ENCODE measurements at places on chromosomes 6 and 20.
A peak's percentile ranks its signal among the peaks of the same experiment; 100 is the strongest.

DNA sequence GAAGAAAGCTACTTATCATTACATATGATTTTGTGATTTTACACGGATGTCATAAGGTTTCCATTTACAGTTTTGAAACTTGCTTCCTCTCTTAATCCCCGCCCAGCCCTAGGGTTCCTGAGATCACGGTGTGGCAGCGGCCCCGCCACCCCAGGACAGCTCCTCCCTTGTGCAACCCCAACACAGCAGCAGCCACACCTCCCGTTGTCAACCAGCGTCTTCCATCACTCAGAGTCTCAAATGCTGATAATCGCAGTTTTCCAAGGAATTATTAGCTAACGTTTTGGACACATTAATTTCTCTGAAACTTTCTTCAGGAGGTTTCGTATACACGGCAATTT, 204.8 kb downstream of the THBS2 start:
- DNase-seq: no peak

- DNase-seq: no peak
Observed at GRCh38 chr6:81900616-81901015, 148.1 kb upstream of the TENT5A start.

GRCh38 chr6:137589067-137589848, 95.1 kb upstream of the OLIG3 start:
- DNase-seq: peak; percentile 11

- no peak for DNase-seq
Observed at GRCh38 chr20:22385602-22386305, 198.6 kb downstream of the FOXA2 start.

GRCh38 chr20:61806995-61807394, 258.7 kb downstream of the TAF4 start:
- DNase-seq: no peak

DNA sequence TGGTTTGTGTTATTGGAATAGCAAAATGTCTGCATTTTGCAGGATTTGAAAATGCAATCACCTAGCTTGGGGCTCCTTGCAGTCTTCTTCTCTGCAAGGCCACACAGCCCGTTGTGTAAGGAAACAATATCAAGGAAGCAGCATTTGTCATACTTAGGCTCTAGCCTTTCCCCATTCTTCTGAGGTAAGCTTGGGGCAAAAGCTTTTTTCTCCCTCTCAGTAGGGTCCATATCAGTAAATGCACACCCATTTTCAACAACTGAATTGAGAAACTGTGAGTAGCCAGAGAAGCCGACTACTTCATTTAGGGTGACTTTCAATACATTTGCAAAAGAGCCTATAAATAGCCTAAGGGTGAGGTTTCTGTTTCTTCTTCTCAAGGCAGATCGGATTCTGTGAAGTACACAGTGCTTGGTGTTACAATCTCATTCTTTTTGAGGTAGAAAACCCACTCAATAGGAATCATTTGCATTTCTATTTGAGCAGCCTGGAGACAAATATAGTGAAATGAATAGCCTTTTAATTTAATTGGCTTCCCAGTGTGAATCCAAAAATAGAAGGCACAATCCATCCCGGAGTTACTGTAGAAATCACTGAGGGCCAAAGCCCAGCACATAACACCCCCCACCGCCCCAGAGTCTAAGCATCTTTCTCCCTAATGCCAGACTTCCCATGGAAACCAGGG, 61.8 kb downstream of the BTBD3 start:
- no peak for DNase-seq

- DNase-seq: no peak
Observed at GRCh38 chr20:53070706-53071392, 98.7 kb downstream of the TSHZ2 start.

- DNase-seq: no peak
Observed at GRCh38 chr20:59485576-59486454, 118.5 kb upstream of the PHACTR3 start.

DNA sequence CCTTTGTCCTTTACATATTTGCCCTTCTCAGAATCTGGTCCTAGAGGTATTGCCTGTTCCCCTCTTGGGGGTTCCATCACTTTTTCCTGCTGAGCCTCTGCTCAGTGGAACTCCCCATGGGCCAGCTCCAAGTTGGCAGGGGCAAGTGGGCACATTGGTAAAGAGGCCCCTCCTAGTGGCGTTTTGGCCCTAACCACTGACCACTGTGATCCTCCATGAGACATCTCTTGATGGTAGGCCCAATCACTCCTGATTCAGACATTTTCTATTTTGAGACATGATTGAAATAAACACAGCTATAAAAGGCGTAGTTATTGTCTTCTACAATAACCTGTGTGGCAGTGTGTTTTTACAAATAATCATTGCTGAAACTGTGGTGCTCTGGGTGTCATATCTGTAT, 83.0 kb downstream of the RREB1 start:
- DNase-seq: no peak

- DNase-seq: no peak
Observed at GRCh38 chr6:109184638-109185037, 89.3 kb downstream of the CEP57L1 start.

- no peak for DNase-seq
Observed at GRCh38 chr6:23589811-23590210, 536.2 kb upstream of the NRSN1 start.

GRCh38 chr6:40194447-40195170, 260.3 kb upstream of the MOCS1 start:
- no peak for DNase-seq

DNA sequence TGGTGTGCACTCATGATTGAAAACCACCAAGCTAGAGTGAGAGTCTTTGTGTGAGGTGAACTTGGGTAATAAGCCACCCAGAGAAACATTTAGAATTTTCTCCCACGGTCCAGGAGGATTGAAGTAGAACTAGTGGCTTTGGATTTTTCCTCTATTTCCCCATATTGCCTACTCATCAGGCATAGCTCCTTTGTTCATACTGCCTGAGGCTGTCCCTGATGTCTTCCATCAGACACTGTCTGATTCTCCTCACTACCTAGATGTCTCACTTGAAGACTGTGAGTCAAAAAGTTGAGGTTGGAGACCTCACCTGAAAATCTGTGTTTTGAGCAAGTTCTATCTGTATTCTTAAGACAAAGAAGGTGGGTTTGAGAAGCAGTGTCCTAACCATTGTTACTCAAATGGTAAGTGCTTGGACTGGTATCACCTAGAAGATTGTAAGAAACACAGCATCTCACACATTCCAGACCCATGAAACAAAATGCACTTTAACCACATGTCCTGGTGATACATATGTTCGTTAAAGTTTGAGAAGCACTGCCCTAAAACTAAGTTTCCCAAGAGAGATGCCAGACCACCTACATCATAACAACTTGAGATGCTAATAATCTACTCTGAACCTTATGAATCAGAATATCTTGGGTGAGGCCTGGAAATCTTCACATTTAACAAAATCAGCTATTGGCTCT, 523.4 kb upstream of the BTBD3 start:
- DNase-seq: no peak

GRCh38 chr6:79544299-79544927, 7.2 kb upstream of the LCA5 start:
- no peak for DNase-seq

- DNase-seq: no peak
Observed at GRCh38 chr20:31841928-31842327, 3.5 kb downstream of the FOXS1 start.
